ENCODE measurements at places on chromosomes 2 and 18.

DNA sequence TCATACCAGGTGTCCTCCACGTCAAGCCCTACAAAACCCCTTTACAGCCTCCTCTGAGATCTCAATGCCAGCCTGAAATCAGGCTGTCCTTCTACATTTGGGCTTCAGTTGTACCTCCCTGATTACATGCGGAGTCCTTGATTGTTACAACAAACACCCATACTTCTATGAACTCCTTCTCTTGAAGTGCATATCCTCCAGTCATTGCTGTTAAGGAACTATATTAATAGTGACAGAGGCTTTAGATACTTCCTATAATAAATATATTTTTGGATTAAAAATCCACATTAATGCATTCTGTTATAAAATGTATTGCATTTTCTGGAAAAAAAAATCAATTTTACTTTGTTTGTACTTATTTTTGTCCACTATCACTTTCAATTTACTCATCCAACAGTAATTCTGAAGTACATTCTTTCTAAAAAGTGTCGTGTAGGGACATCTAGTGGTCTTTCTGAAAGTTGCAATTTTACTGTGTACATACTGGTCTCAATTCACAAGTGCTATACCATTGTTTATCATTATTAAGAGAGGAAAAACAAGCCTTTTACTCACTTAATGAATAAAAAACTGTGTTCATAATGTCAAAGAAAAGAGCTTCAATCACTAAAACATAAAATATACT, 316.4 kb downstream of the DSEL start:
- DNase-seq, result peak; percentile 29

GRCh38 chr2:158191076-158191895, 89.6 kb downstream of the UPP2 start:
- DNase-seq, result no peak

DNA sequence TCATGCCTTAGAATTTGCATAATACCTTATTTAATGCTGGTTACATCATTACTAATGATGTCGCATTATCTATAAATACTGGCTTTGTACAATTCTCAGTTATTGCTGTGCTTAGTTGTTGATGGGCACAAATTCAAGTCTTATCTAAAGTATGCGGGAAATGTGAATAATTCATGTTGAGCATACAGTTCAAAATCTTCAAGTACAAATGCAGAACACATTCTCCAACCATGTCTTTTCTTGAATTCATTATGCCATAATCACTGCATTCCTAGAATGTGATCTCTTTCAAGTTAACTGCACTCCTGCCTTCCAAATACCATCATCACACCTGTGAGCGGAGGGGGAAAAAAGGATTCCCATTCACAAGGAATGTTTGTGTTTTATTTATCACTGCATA, 337.0 kb downstream of the MBD2 start:
- DNase-seq, result no peak

- no peak for DNase-seq
Measured at GRCh38 chr2:162025121-162025911, 48.7 kb downstream of the DPP4 start.

- no peak for DNase-seq
Measured at GRCh38 chr18:3048121-3048520, 35.2 kb upstream of the LPIN2 start.

DNA sequence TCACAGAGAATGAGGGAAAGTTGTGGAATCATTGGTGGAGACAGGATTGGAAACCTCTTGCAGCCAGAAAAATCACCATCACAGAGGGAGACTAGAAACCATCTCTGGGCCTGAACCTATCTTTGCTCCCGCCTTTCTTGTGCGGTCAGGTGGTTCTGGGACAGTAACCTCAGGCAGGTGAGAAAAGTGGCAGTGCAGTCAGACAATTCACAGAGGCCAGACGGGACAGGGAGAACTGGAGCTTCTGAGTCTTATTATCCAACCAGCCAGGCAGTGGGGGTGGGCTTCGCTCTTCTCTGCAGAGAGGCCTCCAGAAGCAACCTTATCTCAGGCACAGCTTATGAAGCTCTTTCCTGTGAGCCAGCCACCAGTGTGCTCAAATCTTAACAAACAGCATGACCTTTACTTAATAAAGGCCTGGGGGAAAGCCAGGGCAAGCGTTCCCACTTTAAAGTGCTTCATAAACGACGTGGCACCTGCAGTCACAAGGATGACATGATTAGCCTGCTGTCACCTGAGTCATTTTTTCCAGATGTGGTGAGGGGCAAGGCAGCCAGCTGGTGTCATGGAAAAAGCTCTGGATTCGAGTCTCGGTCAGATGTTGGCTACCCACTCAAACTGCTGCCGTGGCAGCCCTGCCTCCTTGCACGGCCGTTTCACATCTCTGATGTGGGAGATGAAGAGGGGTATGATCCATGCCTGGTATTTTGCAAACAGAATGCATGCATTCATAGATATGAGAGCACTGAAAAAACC, 109.7 kb downstream of the B3GNT2 start:
- no peak for DNase-seq

- no peak for DNase-seq
Measured at GRCh38 chr18:62537042-62537894, 14.4 kb downstream of the ZCCHC2 start.

- no peak for DNase-seq
Measured at GRCh38 chr2:111618226-111618977, 265.6 kb downstream of the ANAPC1 start.

DNA sequence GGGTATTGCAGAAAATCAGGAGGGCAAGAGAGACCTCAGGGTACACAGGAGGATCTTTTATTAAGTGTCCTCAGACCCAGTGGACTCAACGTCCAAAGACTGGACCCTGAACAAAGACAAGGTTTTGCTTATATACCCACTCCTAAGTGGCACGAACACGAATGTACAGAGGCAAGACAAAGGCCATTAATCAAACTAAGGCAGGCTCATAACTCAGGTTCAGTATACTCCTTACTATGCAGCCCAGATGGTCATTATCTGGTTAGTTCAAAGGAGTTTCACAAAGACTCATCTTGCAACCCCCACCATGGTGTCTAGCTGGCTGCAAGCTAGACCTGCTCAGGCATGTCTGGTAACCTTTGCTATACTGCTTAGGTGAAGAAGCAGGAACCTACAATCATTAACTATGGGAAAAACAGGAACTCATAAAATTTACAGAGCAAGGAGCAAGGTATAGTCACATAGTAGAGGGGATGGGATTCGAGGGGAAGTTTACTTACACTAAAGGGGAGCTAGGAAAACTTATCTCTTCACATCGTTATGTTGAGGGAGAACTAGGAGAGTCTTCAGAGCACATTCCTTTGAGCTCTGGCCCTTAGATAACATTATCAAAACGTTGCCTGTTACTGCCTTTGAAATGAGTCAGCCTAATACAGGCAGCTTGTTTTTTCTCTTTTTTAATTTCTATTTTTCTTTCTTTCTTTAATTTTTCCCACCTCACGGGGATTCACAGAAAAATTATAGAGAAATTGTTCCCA, 33.9 kb downstream of the SLC4A3 start:
- DNase-seq, result no peak

DNA sequence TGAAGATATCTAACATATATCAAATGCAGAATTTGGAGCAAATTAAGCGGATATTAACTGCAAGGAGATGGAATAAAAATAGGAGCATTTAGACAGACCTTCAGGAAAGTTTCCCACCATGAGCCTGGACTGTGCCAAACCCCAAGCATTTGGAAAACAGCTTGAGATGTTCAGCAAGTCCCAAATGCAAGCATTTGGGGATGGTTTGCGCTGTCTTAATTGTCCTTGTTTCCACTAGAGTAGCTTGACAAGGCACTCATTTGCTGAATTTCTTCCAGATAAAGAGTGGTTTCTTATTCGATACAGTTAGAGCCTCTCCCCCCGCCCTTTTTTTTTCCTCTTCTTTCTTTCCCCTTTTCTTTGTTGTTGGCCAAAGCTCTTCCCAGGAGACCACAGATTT, 77.1 kb upstream of the CDC42EP3 start:
- DNase-seq, result no peak

DNA sequence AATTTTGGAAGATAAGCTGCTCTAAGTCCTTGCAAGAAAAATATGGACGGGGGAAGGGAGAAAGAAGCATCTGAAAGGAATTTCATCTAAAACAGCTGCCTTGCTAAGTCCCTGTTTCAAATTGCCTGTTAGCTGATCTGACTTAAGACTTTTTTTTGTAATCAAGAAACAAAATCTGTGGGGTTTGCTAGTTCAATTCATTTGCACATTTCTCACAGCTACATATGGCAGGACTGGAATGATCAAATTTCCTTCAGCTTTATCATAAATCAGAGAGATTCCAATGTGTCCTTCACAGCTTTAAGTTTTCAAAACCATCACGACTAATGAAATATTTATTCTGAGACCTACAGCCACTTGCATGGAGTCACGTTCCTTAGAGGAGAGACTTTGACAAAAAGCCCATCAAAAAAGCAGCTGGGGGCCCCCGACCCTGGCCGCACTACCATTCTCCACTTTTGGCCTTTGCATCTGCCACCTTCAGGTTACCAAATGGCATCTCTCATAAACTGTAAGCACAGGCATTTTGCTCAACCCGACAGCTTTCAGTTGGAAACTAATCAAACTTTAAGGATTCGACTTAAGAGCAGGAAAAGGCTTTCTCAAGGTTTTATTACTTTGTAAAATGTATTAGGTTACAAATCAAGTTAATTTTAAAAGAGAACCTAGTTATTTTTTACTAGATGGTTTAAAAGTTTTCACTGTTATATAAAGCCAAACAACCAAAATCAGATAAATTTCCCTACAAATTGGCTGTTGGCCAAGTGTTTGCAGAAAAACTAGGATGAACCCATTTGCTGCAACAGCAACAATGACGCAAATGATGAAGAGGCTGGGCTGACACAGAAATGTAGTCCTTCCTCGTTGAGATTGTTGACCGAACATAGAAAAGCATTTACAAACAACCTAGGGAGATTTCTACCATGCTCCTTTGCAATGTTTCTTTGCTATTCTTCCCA, 100.4 kb upstream of the RND3 start:
- DNase-seq, result peak; percentile 59

GRCh38 chr2:152097801-152098495, 896 bp downstream of the CACNB4 start:
- peak; percentile 13 for DNase-seq

DNA sequence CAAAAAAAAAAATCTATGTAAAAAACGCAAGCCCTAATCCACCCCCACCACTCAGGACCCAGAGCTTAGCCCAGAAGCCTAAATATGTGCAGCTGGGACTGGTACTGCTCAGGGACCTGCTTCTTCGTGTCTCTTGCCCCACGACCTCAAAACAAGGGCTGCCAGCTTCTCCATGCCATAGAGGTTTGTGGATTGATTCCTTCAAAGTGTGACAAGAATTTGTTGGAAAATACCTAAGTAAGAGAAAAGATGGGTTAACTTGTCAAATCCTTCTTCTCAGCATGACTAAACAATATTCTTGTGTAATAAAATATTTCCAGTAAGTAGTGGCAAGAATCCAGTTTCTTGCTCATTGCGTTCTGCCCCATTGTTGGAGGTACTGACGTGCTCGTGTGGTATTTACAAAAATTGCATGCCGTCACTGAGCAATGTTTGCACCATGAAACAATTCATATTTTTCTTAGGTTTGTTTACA, 825 bp upstream of the SCYGR1 start:
- no peak for DNase-seq

DNA sequence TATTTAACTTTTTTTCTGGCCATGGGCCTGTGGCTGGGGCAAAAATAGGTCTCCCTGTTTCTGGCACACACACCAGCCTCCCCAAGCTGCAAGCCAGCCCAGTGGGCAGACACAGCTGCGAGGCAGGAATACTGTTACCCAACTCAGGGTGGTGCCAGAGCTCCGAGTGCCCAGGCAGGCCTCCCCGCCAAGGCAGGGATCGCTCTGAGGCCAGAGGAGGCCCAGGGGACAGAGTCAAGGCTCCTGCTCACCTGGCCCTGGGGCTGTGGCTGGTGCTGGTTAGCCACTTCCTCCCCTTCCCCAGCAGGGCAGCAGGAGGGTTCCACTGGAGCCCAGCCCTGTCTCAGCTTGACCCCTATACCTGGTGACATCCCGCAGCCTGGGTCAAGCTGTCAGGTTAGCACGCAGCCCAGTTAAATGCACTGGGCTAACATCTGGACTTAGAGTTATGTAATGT, 67.1 kb upstream of the EPAS1 start:
- DNase-seq, result no peak

DNA sequence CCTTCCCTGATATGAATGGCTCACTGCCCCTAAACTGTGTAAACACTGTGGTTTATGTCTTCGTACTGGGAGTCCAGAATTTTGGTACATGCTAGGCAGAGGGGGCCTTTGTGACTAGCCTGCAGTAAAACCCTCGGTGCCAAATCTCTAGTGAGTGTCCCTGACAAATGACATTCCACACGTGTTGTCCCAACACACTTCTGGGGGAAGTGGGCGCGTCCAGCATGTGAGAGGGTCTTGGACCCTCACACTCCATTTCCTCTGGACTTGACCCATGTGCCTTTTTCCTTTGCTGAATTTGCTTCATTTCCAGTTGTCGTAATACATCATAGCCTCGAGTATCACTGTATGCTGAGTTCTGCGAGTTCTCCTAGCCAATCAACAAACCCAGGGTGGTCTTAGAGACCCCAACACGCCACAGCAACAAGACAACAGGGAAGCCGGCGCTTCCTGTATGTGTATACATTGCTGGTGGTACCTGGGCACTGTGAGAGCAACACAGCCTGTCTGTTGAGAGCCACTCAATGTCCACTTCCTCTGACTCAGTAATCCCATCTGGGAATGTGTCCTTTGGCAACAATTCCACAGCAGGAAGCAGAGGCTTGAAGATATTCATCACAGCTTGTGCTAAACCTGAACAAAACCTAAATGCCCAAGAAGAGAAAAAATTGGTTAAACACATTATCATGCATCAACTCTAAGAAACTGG, 26.9 kb upstream of the SLC66A3 start:
- DNase-seq, result no peak

GRCh38 chr2:110770404-110770958, 38.1 kb downstream of the ACOXL start:
- DNase-seq, result no peak

DNA sequence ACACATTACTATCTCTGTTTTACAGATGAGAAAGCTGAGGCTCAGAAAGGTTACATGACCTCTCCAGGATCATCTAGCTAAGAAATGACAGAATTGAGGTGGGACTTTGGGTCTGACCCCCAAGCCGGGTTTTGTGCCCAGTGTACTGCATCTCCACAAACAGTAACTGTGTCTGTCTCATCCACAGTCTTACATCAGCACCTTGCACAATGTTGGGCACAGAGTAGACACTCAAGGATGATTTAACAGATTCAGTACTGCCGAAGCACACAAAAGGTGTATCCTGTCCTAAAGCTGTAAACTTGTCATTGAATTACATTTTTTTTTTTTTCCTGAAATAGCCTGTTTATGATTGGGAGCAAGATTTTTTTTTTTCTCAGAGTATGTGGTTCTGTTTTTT, 84.8 kb downstream of the ADCYAP1 start:
- no peak for DNase-seq

Measured in urinary bladder (tissue), 4 donors.